ENCODE measurements at places on chromosomes 11 and 22. TPM values are rescaled to one million over a fixed set of nuclear protein-coding genes. Genes with fewer than 3 reads are reported as not detected.

DNA sequence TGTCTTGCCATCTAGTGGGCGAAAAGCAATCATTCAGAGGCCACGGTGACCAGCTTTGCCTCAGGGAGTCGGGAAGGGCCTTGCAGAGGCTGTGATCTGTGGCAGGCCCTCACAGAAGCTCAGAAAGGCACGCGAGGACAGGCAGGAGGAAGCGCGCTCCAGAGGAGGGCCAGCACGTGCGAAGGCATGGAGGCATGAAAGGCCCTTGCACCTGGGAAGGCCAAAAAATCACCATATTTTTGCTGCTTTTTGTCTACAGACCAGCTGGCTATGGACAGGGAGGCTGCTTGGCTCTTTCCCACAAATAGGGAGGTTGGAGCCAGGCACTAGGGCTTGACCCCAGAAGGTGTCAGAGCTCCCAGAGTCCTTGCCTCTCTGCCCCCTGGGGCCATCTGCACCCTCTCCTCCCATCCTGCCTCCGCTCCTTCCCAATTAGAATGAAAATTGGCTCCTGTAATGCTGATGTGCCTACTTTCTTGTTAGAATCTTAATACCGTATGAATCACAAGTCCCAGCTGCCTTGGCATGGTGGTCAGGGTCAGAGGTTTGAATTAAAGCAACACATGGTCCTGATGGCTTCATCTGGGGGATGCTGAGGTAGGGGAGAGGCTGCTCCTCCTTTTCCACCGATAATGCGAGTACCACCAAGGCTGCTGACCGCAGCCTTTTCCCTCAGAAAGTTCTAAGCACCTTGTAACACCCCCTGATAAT lies 69.1 kb downstream of the FEZ1 start:
- DNase-seq = no peak

DNA sequence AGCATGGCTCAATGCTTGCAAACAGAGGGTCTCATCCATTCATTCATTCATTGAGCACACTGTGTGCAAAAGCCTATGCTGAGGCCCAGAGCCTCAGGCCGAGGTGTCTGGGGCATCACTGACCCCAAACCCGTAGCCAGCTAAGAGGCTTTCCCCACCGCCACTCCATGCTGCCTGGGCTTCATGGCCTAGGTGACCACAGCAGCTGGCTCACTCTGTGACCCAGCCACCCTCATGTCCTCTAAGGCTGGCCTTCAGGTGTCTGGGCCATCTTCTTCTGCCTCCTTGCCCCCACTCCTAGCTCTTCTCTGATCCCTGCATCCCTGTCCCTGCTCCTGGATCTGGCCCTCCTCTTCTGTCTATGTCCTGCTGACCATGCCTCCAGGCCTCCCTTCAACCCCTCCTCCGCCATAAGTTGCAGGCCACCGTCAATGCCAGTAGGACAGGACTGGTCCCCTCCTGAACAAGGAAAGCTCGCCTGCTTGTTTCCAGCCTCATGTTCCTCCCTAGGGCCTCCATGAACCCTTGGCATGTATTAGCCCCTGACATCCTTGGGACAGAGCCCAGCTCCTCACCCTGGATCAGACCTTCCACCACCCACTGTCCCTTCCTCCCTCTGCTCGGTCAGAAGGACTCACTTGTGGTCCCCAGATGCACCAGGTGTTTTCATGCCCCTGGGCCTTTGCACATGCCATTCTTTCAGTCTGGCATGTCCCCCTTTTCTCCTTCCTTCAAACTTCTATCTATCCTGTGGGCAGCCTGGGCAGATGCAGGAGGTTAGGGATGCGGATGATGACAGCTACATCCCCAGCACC lies 92.8 kb downstream of the MYEOV start:
- DNase-seq = no peak

DNA sequence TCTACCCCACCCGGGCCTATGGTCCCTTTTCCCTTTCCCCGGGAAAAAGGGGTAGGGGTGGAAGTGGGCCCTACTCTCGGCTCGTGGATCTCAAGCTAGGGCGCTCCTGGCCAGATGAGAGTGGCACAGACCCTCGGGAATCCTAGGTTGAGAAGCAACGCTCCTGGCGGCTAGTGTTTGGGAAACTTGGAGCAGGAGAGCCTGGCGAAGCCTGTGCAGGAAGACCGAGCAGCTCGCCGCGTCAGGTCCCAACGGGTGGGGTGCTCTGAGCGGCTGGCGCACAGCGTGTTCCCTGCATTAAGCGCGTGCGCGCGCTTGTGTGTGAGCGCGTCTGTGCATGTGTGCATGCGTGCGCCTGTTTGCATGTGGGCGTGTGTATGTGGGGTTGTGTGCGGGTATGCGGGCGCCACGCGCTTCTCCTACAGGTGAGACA lies 7.1 kb upstream of the FLI1 start:
- DNase-seq = no peak

- no peak for DNase-seq
Observed at GRCh38 chr22:45418056-45418769, 4.7 kb downstream of the RIBC2 start.

DNA sequence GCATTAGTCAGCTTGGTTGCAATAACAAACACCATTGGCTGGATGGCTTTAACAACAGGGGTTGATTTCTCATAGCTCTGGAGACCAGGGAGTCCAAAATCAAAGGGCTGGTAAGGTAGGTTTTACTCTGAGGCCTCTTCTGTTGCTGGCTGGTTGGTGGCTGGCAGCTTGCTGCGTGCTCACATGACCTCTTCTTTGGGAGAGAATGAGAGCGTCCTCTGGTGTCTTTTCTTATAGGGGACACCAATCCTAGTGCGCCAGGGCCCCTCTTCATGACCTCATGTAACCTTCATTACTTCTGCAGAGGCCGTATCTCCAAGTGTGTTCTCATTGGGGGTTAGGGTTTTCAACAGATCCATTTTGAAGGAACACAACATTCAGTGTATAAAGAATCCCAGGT lies 1308.3 kb downstream of the TBC1D22A start:
- no peak for DNase-seq

INSC gene
- total RNA-seq = 10.6 TPM

- DNase-seq = no peak
Observed at GRCh38 chr11:130209128-130209932, 49.7 kb downstream of the ST14 start.

KRTAP5-2 gene
- not detected for total RNA-seq

GRCh38 chr11:84884836-84885235 lies 742.3 kb downstream of the DLG2 start:
- no peak for DNase-seq

- DNase-seq = no peak
Observed at GRCh38 chr11:106957030-106957482, 61.2 kb downstream of the GUCY1A2 start.

DNA sequence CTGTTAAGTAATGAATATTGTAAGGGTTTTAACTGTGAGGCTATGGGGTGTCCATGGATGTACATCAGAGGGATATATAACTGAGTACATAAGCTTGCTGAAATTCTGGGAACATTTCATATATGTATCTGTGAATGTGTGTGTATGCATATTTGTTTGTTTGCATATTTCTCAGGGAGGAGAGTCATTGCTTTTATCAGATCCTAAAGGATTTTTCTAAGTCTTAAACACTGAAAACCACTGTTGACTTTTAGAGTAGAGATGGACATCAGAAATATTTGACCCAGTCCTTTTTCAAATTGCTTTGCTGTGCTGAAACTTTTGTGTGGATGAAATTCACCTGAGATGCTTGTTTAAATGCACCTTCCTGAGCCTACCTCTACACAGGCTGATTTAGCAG lies 410.6 kb downstream of the METTL15 start:
- DNase-seq = no peak

DNA sequence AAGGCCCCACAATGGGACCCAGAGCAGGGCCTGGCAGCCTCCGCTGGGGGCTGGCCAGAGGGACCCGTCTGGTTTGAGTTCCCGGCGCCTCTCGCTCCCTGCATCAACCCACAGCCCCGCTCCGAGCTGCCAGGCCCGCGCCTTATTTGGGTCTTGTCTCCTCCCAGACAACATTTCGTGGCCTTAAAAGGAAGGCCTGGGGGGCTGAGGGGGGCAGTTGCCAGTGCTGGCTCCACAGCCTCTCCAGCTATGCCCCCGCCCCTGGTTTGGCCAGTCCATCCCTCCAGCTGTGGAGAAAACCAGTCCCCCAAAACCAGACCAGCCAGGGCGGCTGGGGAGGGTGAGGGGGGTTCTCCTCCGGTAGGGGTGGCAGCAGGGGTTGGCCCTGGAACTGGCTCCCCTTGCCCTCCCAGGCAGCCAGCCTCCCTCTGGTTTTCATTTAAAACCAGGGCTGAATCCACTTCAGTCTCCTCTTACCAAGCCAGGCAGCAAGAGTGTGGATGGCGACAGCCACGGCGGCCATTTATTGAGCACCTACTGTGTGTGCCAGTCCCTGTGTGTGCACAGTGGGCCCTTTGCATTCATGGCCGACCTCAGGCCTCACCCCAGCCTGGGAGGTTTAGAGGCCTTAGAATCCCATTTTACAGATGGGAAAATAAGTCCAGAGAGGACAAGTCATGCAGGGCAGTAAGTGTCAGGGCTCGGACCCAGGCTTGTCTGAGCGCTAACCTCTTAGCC lies 18.6 kb downstream of the EMID1 start:
- DNase-seq = no peak

- DNase-seq = no peak
Observed at GRCh38 chr11:109034339-109034696, 369.4 kb downstream of the DDX10 start.

HTR3A gene
- not detected for total RNA-seq

GRCh38 chr11:73662445-73663157 lies 16.2 kb downstream of the PLEKHB1 start:
- DNase-seq = no peak

GRCh38 chr11:67312187-67313021 lies 9.1 kb downstream of the SSH3 start:
- no peak for DNase-seq

DNA sequence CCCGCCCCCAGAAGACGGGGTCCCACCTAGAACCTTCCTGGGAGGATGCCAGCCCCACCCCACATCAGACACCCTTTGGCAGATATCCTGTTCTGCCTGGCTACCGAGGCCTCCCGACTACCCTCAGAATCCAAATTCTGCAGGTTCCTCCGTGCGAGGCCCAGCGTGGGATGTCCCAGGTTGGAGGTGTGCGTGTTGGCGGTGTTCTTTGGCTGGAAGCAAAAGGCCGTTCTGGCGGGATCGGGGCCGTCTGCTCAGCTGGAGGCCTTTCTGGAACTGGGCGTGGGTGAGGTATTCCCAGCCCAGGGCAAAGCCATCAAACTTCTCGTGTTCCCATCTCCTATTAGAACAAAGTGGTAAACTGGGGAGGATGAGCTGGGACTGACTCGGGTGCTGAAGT lies 32.6 kb downstream of the NUP50 start:
- DNase-seq = no peak

OLFML1 gene
- not detected for total RNA-seq

GRCh38 chr11:46051102-46051501 lies 70.2 kb downstream of the PHF21A start:
- DNase-seq = no peak

MRGPRX3 gene
- not detected for total RNA-seq

- no peak for DNase-seq
Observed at GRCh38 chr22:22773979-22774604, 113.5 kb upstream of the IGLL5 start.

- no peak for DNase-seq
Observed at GRCh38 chr22:32341122-32341740, 16.4 kb upstream of the RFPL3 start.

LGR4 gene
- 3.9 TPM for total RNA-seq
